T-helper 17 cell (primary cell): ENCODE measurements at places on chromosomes 4 and X.

- no peak for DNase-seq
These were observed 33.7 kb downstream of the GASK1B start for GRCh38 chr4:158139086-158139485.

DNA sequence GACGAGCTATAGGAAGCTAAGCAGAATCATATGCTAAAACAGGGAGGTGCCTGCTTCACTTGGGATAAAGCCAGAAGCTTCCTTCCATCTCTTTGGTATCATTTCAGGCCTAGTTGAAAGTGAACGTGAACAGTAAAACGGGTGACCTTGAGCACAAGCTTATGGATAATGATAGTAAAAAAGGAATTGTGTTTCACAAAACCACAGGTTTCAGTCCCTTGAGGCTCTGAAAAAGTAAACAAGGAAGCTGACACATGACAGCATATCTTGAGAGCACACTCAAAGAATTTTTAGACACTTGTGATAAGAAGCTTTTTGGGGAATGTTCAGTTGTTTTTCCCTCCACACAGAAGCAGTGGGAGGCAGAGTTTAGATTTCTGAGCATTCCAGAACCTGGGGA lies 286.1 kb downstream of the DCHS2 start:
- DNase-seq = no peak

GRCh38 chr4:180669680-180670079 lies 1573.5 kb upstream of the TENM3 start:
- no peak for DNase-seq

DNA sequence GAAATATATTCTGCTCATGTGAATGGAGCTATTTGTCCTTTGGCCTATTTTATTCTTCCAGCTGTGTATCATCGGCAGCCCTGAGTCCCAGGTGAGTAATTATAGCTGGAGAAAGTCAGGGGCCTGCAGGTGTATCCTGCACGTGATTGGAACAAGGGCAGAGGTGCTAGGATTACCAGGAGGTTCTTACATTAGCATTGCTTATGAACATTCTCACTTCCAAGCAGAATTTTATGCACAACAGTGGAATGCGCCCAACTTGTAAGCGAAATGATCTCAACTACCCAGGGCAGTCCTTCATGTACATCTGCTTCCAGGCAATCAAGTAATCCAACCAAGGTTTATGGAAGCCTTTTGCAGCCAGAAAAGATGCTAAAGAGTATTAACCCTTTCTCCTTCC lies 68.9 kb upstream of the NRK start:
- no peak for DNase-seq

DNA sequence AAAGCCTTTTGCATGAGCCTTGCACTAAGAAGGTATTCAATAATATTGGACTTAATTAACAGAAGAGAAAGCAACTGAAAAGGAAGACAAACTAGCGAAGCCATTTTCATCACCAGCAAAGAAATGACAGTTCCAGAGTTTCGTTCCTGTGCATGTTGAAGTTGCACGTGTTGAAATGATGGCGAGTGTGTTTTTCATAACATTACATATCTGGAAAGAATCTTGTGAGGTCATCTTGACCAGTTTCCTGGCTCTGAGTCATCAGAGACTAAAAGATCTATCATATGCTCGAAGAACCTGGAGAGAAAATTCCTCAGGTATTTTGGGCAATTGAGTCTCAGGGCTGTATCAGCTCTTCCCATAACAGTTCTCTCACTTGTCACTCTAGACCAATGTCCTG lies 106.2 kb upstream of the MAML3 start:
- no peak for DNase-seq

DNA sequence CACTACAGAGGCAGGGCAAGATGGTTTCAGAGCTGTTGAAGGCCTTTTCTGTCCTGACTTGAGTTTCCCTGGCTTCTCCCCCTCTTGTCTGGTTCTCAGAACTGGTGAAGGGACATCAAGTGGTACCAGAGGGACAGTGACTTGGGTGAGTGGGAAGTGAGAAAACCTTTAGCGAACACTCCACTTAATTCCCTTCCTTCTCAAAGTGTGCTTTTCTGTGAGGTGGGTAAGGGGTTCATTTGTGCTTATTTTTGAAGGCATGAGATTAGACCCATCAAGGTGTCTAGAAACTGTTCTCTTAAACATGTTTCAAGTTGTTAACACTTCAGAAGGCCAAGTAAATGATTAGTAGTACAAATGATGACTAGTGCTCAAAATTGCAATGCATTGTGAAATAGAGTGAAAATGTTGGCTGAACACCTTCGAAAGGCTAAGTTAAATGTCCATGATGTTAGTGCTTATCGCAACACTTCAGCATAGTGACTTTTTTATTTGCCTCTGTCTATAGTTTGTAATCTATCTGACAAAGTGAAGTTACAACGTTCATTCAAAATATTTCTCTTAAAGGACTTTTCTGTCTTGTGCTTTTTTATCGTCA lies 2.8 kb downstream of the AREG start:
- no peak for DNase-seq

DNA sequence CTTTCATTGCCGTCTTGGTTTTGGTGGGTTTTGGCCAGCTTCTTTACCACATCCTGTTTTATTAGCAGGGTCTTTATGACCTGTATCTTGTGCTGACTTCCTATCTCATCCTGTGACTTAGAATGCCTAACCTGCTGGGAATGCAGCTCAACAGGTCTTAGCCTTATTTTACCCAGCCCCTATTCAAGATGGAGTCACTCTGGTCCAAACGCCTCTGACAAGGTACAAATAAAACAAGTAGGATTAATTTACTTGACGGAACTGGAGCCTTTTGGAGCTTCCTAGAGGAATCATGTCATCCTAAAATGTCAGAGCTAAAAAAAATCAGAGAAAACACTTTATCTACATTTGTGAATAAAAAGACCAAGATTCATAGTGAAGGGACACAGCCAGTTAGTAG lies 66.2 kb upstream of the ATXN3L start:
- DNase-seq = no peak

DNA sequence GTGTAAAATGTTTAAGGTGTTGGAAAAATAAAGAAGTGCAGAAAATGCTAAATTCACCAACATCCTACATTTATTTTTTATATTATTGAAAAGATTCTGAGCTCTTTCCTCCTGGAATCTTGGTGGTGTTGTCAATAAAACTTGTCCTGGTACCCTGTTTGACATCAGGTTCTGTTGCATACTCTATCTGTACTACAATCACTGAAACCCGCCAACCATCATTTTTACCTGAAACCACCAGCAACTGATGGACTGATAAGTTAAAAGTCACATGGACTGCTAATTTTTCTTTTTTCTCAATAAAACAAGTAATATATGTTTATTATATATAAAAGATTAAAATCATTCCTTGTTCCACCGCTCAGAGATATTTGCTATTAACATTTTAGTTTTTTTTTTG lies 23.4 kb downstream of the STAP1 start:
- DNase-seq = no peak

GRCh38 chr4:37528166-37528885 lies 157.8 kb downstream of the RELL1 start:
- no peak for DNase-seq

- DNase-seq = no peak
These were observed 1958.6 kb downstream of the C4orf33 start for GRCh38 chr4:131054489-131055019.

DNA sequence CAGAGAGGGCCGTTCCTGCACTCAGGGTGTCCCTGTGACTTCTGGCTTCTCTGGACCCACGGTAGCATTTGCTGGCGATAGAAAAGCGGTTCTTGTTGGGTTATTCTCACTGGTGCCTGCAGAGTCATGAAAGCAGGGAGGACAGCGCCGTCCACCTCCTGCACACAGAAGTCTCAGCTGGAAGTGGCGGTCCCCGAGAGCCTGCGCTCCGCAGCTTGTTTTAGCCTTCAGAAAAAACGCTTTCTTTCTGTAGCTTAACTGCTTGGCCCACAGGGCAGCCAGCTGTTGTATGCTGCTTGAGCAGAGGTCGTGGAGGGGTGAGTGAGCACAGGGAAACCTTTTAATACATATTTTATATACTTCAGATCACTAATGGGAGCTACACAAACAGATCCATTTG lies 400.7 kb upstream of the FAT1 start:
- DNase-seq = no peak

- no peak for DNase-seq
These were observed 133.8 kb upstream of the LCORL start for GRCh38 chr4:18155067-18156041.

DNA sequence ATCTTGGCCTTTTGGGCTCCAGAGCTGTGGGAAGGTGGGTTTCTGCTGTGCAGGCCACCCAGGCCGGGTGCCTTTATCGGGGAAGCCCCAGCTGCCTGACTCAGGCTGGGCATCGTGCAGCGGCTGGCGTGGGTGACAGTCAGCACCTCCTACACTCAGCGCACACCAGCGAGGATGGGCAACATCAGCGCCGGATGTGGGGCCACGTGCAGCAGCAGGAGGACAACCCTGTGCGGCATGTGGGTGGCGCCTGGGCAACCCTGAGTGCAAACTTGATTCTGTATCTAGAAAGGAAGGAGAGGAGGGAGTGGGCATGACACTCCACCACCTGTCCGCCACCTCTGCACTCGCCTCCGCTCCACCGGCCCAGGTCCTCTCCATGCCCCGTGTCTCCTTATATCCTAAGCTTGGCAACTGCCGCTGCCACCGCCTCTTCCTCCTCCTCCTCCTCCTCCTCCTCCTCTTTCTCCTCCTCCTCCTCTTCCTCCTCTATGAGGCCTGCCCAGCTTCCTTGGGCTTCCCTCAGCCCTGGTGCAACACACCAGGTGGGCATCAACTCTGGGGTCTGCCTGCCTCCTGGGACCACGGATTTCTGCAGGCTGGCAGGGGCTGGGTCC lies 107.4 kb upstream of the AFAP1 start:
- no peak for DNase-seq

- DNase-seq = no peak
These were observed 1600.8 kb downstream of the ARAP2 start for GRCh38 chr4:34643476-34643875.

DNA sequence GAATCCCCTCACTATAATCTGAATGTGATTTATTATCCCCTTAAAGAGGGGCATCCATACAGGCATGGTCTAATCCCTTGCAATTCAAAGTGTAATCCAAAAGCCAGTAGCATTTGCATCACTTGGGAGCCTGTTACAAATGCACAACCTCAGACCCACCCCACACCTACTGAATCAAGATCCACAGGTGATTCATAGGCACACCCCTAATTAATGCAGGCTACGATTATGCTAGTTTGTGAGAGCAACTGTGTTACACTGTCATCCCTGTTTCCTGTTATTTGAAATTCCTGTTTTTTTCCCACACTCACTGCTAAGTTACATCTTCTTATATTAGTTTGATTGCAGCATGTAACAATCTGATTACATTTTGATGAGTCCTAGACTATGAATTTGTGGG lies 120.0 kb downstream of the RAB28 start:
- DNase-seq = no peak

DNA sequence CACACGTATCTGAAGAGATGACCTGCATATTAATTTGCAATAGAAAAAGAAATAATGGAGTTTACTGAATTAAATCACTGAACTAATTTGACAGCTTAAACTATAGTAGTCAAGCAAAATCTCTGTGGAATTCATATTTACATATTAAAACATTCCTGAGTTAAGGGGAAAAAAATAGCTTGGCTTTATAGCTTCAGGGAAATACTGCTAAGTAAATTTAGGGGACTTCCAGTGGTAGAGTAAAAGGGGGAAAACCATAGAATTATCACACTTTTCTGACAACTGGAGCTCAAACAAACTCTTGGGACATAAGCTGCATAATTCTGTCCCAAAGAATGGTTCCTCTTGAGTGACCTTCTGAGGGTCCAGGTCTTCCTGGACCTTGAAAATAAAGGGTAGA lies 28.6 kb upstream of the CCNI start:
- no peak for DNase-seq

DNA sequence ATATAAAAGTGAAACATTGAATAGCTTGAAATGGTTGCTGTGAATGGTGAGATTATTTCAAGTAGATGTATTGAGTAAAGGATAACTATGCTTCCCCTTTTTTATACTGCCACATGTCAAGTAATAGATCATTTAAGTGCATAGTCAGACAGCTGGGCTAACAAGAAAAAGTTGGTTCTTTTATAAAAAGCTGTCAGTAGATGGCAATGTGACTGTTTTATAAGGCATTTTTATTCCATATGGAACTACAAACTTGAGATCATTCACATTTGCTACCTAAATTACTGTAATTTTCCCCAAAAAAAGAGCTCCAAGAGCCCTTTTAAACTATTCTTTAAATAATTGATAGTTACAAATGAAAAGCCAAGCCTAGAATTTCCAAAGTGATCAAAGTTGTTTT lies 831.0 kb downstream of the C4orf33 start:
- no peak for DNase-seq

- DNase-seq = no peak
These were observed 47.1 kb upstream of the SORBS2 start for GRCh38 chr4:185859111-185859510.

GRCh38 chrX:136541294-136541693 lies 9.3 kb downstream of the VGLL1 start:
- no peak for DNase-seq

DNA sequence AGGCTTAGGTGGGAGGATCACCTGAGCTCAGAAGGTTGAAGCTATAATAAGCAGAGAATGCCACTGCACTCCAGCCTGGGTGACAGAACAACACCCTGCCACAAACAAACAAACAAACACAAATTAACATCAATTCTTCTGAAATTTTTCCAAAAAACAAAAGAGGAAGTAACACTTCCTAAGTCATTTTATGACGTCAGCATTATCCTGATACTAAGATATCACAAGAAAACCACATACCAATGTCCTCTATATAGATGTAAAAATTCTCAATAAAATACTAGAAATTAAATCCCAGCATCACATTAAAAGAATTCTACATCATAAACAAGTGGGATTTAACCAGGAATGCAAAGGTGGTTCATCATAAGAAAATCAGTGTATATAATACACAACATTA lies 64.4 kb upstream of the STK26 start:
- DNase-seq = no peak

DNA sequence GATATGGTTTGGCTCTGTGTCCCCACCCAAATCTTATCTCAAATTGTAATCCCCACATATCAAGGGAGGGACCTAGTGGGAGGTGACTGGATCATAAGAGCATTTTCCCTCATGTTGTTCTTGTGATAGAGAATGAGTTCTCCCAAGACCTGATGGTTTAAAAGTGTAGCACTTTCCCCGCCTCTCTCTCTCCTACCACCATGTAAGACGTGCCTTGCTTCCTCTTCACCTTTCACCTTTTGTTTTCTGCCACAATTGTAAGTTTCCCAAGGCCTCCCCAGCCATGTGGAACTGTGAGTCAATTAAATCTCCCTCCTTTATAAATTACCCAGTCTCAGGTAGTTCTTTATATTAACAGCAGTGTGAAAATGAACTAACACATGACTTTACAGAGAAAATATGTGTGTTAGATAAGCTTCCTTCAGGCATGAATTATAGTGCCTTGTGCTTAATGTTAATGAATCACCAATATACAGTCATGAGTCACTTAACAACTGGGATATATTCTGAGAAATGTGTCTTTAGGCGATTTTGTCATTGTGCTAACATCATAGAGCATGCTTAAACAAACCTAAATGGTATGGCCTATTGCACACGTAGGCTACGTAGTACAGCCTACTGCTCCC lies 37.9 kb downstream of the PDGFC start:
- no peak for DNase-seq

- DNase-seq = no peak
These were observed 552.9 kb upstream of the PCDH10 start for GRCh38 chr4:132596186-132596585.
